ENCODE measurements at places on chromosomes 4 and X. TPM values are rescaled to one million over a fixed set of nuclear protein-coding genes. Genes with fewer than 3 reads are reported as not detected.

Gene INTS6L
- polyA plus RNA-seq = 32.2 TPM

Gene PCDH10
- polyA plus RNA-seq = 7.4 TPM

Gene STARD8
- 17.4 TPM for polyA plus RNA-seq

Gene KLHL34
- polyA plus RNA-seq = 0.07 TPM

Gene ATP8A1
- 40.0 TPM for polyA plus RNA-seq

Gene MRPL1
- 62.4 TPM for polyA plus RNA-seq

Gene HERC5
- polyA plus RNA-seq = 6.0 TPM

Gene MCF2
- polyA plus RNA-seq = 1.3 TPM

Gene SYTL4
- 24.5 TPM for polyA plus RNA-seq

Gene MSANTD1
- polyA plus RNA-seq = 0.88 TPM

Gene CLDN2
- polyA plus RNA-seq = 65.7 TPM

Gene STPG2
- polyA plus RNA-seq = 0.58 TPM

Gene TMEM255A
- 0.27 TPM for polyA plus RNA-seq

Gene RHOXF2B
- polyA plus RNA-seq = not detected

Gene EDA
- 7.0 TPM for polyA plus RNA-seq

Gene ADAMTS3
- polyA plus RNA-seq = 15.7 TPM

Gene TLL1
- polyA plus RNA-seq = 2.0 TPM

Gene LGI2
- 26.7 TPM for polyA plus RNA-seq

Gene PLAC1
- 4.5 TPM for polyA plus RNA-seq

Gene PHEX
- polyA plus RNA-seq = 0.38 TPM

Gene MAPK10
- polyA plus RNA-seq = 89.8 TPM

Gene GPR34
- polyA plus RNA-seq = 5.4 TPM

Gene DCK
- 34.6 TPM for polyA plus RNA-seq

Gene LRRC66
- 1.3 TPM for polyA plus RNA-seq

Gene ZAR1
- polyA plus RNA-seq = not detected

Gene LEF1
- 83.2 TPM for polyA plus RNA-seq

Gene CFI
- 105 TPM for polyA plus RNA-seq

Measured in left kidney (tissue), 8 donors.